MM.1S (cell line): ENCODE measurements at places on chromosomes 12 and 14.

GRCh38 chr12:70659077-70659606 is 21.9 kb upstream of the PTPRB start:
- DNase-seq, result no peak

- DNase-seq, result no peak
Measured at GRCh38 chr12:116759783-116760621, 21.9 kb downstream of the RNFT2 start.

GRCh38 chr14:89452281-89452680 is 35.2 kb upstream of the FOXN3 start:
- no peak for DNase-seq

- DNase-seq, result no peak
Measured at GRCh38 chr14:103510724-103511693, 11.6 kb downstream of the CKB start.

- DNase-seq, result no peak
Measured at GRCh38 chr14:73924337-73924736, 25.6 kb downstream of the FAM161B start.

- no peak for DNase-seq
Measured at GRCh38 chr14:56874375-56874774, 64.1 kb upstream of the OTX2 start.

DNA sequence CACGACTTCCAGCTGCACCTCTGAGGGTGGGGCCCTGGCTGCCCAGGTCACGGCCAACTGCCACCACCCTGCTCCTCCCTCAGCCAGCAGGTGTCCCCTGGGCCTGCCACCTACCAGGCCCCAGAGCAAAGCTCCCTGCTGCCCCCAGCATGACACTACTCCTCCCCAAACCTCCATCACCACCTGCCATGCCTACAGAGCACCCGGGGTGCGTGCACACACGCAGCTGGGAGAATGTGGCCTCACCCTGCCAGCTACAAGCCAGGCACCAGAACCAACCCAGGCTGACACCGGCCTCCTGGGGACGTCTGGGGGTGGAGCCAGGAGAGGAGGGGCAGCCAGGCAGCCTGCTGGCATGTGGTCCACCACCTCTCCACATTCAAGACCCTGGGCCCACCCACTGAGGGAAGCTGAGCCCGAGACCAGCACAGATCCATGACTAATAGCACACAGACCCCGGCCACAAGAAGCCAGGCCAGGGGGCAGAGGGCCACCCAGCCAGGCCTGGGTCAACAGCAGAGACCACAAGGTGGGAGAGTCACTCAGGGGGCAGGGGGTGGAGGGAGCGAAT is 3.4 kb downstream of the JAG2 start:
- DNase-seq, result no peak

GRCh38 chr14:86020841-86021240 is 490.9 kb downstream of the FLRT2 start:
- DNase-seq, result no peak

DNA sequence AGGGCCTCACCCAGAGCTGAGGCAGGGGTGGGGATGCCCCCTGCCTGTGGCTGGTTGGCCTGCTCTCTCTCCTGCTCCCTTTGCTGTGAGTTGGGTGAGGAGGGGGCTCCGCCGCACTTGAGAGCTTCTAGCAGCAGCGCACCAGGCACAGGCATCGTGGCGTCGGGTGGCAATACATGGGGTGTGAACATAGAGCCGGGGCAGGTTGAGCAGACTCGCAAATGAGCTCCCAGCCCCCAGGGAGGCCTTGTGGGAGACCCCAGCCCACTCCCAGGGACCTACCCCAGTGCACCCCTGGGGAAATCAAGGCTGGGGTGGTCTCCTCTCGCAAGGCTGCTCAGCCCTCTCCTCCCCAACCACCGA is 54.5 kb downstream of the KIF26A start:
- no peak for DNase-seq

DNA sequence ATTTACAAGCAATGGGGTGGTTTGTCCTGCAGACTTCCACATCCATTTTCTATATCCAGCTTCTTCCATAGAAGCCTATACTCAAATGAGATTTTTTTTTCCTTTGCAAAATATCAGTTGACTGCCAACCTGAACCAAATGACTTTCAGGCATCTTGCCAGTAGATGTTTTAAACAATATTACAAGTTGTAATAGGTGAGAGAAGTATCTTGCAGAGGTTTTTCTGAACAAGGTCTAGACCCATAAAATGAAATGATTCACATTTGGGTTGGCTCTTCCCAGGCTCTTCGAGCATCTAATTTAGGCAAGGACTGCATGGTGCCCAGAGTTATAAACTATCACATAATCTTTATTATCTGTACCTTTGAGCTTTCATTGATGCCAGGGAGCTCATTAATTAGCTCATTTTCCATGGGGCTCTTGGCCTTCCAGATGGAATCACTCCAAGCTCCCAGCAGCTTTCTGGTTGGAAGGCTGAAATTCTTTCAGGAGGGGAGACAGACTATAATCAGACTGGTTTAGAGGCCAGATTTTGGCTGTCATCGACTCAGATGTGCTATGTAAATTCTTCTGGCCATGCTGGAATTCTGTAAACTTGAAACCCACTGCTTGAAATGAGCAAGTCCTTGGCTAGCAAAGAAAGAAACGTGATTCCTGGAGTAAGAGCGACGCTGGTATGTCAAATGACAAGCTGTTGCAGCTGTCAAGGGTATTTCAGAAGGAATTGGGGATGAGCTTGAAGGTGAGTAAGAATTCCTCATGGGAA is 32.2 kb upstream of the DICER1 start:
- DNase-seq, result no peak

DNA sequence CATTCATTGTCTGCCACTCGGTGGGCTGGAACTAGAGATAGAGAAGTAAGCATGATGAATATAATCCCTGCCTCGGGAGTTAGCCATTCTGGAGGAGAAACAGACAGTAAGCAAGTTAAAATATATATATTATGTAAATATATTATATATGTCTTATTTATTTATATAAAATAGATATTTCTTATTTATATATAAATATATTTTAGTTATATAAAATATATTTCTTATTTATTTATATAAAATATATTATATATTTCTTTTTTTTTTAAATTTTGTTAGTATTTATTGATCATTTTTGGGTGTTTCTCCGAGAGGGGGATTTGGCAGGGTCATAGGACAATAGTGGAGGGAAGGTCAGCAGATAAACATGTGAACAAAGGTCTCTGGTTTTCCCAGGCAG is 78.1 kb upstream of the TBX5 start:
- no peak for DNase-seq

GRCh38 chr14:104603711-104604401 is 716 bp downstream of the TMEM179 start:
- no peak for DNase-seq

GRCh38 chr12:54425702-54426101 is 6.6 kb upstream of the ITGA5 start:
- DNase-seq, result no peak

DNA sequence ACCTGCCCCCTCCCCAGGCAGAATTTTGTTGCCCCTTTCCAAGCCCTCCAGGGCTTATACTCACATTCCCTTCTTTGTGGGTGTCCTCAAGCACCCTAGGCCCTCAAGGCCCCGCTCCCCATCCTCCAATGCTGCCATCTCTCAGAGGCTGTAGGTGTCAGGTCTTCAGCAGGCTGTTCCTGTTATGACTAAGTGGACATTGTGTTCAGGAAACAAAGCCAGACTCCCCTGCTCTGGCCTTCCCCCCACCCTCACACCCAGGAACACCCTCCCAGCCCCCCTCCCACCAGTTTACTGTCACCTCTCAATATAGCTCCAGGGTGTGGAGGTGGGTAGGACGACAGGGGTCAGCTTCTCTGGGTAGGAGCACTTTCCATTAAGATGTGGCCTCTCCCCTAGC is 1.4 kb upstream of the MYH6 start:
- DNase-seq, result no peak

DNA sequence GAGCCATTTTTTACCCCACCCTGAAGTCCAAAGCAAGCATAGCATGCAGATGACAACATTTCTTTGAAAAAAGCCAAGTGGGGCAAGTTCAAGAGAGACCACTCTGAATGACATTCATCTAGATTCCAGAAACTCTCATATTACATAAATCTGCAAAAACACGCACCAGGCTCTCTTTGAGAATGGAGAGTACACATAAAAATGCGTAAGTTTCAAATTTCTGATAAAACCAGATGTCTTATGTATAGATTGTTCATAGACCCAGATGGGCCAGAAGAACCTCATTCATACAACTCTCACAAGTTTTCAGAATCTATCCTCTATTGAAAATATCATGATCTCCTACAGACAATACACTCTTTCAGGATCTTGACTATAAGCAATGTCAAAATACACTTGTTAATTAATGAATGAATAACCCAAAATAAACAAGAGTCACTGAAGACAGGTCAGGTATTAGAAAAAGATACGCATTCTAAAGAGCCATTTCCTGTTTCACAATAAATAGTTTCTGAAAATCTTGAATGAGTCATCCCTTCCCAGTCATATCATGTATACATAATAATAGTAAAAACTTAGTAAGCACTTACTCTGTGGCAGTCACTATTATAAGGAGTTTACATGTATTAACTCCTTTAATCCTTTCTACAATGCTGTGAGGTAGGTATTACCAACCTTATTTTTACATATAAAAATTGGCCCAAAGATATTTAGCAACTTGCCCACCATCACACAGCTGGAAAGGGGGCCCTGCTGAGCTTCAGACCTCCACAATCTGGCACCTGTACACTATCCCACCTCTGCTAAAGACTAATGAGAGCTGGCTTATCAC is 72.0 kb downstream of the PPP2R5E start:
- peak; percentile 65 for DNase-seq

- peak; percentile 30 for DNase-seq
Measured at GRCh38 chr14:68824517-68825347, 31.9 kb upstream of the ZFP36L1 start.

- no peak for DNase-seq
Measured at GRCh38 chr12:81468206-81468605, 290.9 kb downstream of the PPFIA2 start.

- no peak for DNase-seq
Measured at GRCh38 chr14:75406856-75407255, 21.0 kb upstream of the JDP2 start.

GRCh38 chr12:75854681-75855309 is 176.8 kb downstream of the PHLDA1 start:
- DNase-seq, result no peak
